ENCODE measurements at places on chromosomes 4 and X.
A peak's percentile ranks its signal among the peaks of the same experiment; 100 is the strongest.

DNA sequence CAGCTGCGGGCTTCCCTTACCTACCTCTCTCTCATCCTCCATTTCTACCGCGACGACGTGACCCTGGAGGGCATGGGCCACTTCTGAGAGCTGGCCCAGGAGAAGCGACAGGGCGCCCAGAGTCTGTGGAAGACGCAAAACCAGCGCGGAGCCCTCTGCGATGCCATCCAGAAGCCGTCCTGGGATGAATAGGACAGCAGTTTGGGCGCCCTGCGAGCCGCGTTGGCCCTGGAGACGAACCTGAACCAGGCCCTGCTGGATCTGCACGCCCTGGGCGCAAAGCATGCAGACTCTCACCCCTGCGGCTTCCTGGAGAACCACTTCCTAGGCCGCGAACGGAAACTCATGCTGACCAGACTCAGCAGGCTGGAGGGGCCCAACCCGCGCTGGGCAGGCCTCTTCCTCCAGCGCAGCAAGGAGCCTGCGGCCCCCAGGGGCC is 52.7 kb upstream of the TMPRSS11F start:
- no peak for DNase-seq

DNA sequence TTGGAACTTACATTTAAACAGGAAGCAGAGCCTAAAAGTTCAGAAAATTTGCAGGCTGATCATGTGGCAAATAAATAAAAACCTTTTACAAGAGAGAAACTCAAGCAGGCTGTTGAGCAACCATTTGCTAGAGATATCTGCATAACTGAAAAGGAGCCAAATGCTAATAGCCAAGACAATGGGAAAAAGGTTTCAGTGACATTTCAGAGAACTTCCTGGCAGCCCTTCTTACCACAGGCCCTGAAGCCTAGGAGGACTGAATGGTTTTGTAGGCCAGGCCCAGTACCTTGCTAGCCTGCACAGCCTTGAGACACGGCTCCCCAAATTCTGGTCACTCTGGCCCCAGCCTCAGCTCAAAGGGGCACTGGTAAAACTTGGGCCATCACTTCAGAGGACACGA is 945.1 kb downstream of the ADGRL3 start:
- DNase-seq = no peak

DNA sequence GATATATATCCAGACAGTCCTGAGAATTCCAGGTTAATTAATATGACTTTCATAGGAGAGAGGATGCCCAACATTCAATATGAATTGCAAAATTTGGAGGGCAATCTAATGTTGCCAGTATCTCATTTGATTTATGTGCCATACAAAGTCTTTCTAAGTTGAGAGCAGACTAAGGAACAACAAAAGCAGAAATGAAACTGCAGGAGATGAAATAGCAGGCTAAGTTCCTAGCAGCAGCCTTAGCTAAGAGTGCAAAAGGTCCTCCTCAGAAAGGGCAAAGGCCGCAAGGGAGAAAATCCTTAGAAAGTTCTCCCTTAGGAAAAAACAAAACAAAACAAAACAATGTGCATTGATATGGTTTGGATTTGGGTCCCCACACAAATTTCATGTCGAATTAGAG is 602.9 kb upstream of the HTR2C start:
- peak; percentile 2 for DNase-seq

- DNase-seq = peak; percentile 19
Observed at GRCh38 chr4:78691971-78692821, 84.0 kb upstream of the BMP2K start.

DNA sequence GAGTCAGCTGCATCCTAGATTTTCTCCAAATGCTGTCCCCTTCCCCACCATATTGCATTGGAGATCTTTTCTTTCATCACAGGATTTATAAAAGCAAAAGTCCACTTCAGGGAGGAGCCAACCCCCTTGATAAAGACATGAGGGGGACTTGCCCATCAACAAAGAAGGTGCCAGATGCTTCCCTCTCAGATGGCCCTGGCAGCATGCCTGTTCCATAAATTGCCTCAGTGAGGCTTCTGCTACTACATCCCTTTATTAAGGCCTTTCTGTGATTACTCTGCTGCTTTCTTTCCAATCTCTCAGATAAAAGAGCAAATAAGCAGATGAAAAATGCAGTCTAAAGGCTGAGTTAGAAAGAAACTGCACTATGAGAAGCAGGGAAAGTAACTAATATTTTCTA is 511.6 kb downstream of the PACRGL start:
- DNase-seq = no peak

DNA sequence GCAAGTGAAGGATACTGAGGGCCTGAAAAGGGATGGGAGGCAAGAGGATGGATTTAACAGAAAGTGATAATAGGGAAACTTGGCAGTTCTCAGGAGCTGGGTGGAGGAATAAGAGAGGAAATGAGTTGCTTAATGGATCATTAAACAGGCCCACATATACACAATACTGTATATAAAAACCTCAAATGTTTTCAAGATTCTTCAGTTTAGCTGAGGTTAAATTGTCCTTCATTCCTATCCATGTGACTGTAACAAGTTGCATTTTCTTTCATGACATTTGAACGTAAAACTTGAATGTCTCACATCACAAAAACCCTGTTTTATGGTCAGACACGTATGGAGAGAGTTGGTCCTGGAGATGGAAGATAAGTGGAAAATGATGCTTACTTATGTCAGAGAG is 76.5 kb upstream of the PLAC8 start:
- no peak for DNase-seq

DNA sequence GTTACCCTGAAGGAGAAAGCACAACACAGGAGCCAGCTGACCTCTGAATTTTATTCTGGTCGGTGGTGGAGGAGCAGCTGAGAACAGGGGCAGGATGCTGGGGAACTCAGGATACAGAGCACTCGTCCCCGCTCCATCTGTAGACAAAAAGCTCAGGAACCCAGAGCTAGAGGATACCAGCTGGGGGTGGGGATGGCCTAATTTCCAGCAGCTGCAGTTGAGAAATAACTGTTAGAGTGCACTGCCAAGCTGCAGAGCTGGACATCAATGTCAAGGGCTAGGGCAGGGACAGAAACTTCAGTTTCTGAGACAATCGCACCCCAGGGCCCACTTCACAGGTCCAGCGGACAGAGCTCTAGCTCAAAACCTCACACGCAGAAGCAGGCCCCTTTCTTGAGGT is 122.1 kb upstream of the GUCY1A1 start:
- DNase-seq = no peak
